ENCODE measurements at places on chromosomes 5 and 9.

DNA sequence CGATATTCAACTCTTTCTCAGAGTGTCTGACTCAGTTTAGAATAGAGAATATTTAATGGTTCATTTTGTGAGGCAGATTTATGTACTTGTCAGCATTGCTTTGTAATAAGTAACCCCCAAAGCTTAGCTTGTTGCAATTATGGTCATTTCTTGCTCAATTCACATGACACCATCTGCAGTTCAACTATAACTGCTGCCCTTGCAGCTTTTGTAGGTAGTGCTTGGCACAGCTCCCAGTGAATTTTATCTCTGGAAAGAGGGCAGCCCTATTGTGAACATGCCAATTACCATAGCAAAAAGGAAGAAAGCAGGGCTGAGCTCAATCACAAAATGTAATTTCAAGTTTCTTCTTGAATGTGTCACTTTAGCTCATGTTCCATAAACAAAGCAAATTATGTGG lies 1587.7 kb upstream of the ACO1 start:
- DNase-seq, result peak; percentile 37

DNA sequence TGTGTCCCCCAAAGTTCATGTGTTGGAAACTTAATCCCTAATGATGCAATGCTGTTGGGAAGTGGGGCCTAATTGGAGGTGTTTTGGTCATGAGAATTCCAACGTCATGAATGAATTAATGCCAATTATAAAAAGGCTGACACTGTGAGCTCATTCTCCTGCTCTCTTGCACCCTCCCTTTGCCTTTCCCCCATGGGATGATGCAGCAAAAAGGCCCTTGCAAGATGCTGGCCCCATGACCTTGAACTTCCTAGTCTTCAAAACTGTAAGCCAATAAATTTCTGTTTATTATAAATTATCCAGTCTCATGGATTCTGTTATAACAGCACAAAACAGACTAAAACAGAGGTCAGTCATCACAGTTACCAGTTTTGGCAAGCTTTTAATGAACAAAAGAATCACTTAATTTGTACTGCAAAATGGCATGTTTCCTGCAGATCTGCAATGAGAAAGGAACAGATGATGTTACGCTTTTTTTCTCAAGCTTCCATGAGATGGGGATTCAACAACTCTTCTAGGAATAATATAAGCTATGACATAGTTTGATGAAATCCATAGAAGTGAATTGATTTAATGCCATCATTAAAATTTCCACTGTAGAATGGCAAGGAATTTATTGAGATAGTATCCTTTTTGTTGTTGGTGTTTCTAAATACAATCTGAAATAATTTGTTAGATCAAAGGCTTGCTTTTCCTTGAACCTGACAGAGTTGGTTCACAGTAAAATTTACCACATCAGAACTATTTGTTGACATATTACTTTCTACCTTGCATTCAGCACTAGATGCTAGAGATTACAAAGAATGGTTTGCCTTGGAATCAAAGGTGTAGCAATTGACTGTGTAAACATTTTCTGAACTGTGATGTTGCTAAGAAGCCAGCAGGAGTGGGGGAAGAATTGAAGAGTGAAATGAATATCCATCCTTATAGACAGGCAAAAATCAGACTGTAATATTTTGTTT lies 29.3 kb upstream of the RFK start:
- no peak for DNase-seq

- no peak for DNase-seq
Measured at GRCh38 chr9:101562966-101563365, 29.3 kb downstream of the RNF20 start.

DNA sequence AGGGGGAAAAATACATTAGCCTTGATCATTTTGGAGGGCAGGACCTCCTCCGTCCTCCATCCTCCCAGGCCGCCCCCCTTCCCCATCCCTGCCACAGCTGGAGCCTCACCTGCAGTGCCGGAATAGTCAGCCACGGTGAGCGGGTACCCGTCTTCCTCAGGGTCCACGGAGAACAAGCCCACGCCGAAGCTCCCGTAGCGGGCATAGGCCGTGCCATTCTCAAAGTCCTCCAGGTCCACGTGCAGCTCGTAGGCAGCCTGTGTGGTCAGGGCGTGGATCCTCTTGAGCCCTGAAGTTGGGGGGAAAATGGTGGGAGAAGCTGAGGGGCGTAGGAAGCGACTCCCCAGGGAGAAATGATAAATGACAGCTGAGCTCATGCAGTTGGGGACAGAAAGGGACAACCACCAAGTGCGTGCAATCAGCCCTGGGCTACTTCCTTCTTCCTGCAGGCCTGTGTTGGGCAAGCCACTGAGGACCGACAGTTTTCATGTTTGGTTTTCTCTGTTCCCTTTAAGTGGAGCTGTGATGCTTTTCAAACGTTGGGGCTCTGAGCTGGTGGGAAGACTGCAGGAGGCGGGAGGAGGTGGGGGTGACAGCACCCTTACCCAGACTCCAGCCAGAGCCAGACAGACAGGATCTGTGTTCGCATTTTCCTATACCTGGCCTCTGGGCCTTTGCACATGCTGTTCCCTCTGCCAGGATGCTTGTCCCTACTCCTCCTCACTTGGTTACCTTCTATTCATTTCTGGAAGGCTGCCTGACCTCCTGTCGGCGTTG lies 8.7 kb upstream of the QRFP start:
- DNase-seq, result no peak

DNA sequence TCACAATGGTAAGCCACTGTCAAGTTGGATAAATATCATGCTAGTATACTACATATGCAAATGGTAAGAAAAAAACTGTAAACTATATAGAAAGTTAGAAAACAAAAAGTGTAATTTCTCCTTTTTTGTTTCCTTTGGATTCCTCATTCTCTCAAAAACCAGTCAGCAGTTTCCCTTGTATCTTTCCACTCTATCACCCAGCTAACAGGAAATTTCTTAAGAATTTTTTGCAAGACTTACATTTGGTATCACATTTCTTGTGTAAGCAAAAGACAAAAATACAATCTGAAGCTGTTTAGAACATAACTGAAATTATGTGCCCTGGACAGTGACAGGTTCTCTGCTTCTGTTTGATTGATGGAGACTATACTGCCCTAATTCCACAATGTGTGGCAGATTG lies 25.2 kb upstream of the MSH3 start:
- DNase-seq, result no peak

DNA sequence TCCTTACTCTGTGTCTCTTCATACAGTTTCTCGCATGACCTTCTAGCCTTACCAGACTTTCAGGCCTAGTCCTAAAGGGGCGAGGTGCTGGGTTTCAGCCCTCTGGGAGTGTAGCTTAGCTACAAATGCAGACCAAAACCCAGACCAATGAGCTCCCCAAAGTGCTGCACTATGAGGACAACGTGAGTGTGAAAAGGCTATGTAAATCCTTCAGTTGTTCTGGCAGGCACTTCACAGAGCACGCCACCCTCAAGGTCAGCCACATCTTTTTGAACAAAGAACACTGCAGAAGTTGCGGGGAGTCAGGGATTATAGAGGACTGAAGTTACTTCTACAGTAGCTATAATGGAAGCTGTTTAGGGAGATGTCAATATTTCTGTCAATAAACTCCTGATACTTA lies 301.7 kb downstream of the MARCHF11 start:
- no peak for DNase-seq

GRCh38 chr9:14313951-14314423 lies at the start of gene NFIB:
Gene NFIB, minus strand, starts transcription at chr9:14314141. Its CDS starts 630 bp downstream, at chr9:14313511.
- no peak for DNase-seq

GRCh38 chr5:171390883-171391677 lies 3.4 kb downstream of the NPM1 start:
- DNase-seq, result no peak

- peak; percentile 60 for DNase-seq
Measured at GRCh38 chr9:126301985-126302603, 24.5 kb upstream of the MVB12B start.

DNA sequence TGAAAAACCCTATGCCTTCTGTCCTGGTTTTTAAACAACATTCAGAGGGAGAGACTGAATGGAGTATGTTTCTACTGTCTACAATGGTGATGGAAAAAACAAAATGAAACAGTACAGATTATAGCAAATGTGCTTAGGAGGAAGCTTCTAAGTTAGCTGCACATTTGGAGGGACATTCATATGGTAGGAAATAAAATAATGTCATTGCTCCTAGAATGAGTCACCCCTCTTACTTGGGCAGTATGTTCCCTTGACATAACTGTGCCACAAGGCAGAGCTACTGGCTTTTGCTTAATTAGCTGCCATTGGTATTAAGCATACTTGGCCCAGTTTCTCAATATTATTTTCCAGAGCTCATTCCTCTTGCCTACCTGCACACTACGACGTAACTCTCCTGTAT lies 128.9 kb downstream of the GDNF start:
- no peak for DNase-seq

DNA sequence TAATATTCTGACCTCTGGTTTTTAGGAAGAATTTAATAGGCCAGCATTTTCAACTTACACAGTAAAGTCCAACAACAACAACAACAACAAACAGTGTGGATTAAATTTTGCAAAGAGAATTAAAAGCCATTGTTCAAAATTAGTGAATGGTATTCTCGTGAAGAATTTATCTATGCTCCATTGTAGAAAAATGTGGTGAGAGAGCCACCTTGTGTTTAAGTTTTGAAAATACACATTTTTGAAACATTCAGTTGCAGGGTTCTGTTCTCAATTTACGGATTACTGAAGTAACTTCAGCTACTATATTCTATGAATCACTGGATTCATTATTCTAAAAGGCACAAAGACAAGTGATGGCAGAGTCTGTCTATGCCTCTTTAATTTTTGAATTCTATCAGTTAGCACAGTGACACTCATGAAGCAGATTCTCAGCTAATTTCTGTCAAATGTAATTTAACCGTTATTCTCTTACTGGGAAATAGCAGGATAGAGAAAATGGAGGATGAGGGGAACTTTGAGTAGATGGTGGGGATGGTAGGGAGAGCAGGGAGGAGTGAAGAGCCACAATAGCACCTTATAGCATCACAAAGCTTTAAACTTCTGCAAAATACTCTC lies 11.0 kb downstream of the CCDC152 start:
- peak; percentile 35 for DNase-seq

- no peak for DNase-seq
Measured at GRCh38 chr5:62308439-62308838, 2.4 kb downstream of the KIF2A start.

DNA sequence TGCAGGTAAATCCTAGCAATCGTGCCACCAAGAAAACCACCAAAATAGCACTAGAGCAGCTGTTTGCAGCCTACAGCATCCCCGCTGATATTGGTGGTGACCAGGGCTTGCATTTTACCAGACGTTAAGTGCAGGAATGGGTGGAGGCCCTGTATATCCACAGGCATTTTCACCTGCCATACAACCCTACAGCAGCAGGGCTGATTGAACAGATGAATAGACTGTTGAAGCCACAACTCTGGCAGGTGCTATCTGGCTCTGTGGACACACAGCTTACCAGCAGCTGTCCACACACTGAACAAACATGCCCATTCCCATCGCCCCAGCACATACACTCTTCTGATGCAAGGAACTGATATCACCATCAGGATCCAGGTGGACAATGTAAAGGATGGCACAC lies 154.5 kb upstream of the APC start:
- no peak for DNase-seq

DNA sequence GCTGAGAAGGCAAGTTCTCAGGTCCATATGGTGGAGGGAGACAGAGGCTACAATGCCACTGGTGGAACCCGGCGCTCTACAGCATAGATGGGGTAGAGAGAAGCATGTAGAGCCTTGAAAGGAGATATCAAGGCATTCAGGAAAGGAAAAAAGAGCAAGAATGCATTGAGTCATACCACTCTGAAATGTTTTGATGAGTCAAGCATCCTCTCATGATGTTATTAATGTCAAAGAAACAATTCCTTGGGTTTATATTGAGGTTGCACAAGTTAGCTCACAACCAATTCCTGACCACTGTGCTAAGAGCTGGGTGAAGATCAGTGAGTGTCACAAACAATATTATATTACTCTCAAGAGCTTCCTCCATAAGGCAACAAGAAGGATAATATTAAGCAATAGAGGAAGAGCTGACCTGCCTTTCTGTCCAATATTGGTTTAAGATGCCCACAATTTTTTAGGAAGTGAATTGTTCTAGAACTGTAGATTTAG lies 178.0 kb downstream of the RFK start:
- DNase-seq, result peak; percentile 96

- DNase-seq, result no peak
Measured at GRCh38 chr5:175847503-175847902, 23.9 kb upstream of the CPLX2 start.

Data from bronchial epithelial cell (primary cell).